Inflammatory macrophage treated with lipopolysaccharide for 4 hours (primary cell): ENCODE measurements at places on chromosomes 7 and 10.
A peak's percentile ranks its signal among the peaks of the same experiment; 100 is the strongest.

GRCh38 chr7:138835087-138835486 is 37.1 kb upstream of the ATP6V0A4 start:
- DNase-seq: no peak

DNA sequence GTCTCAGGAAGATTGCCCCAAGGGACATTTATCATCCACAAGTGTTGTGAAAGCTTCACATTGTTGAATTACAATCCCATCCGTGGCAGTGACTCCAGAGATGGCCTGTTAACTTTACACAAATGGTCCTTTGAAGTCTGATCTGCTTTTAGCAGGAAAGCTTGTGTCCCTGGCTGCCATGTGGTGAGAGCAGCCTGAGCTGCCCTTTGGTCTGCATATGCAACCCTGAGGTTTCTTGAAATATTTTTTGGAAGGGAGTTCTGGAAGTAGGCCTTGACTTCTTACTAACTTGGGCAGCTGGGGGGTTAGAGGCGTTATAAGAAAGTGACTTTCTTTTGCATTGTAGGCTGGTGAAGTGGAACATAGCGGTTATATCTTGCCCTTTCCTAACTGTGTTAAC is 41.3 kb upstream of the FAM180A start:
- no peak for DNase-seq

DNA sequence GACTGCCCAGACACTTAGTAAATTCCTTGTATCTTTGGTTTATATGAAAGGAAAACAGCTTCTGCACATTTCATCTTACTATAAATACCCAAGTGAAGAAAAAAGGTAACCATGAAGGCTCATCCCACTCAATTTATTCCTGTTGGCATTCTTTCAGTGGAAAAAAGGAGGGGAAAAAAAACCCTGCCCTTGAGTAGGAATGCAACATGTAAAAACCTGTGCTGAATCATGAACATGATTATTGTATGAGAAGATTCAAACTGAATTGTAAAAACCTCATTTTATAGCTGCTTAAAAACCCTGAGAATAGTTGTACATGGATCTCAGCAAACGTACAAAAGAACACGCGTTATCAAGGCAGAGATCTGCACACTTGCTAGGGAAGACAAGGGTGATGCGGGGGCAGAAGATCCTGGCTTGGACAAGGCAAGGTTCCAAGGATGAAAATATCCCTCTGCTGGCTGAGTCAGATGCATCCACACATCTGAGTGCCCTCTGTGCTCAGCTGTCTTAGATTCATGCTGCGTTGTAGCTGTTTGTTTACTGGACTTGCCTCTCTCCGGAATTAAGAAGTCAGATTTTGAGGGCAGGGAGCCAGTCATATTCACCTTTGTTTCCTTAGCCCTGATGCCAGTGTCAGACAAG is 658.2 kb downstream of the PARD3 start:
- no peak for DNase-seq

DNA sequence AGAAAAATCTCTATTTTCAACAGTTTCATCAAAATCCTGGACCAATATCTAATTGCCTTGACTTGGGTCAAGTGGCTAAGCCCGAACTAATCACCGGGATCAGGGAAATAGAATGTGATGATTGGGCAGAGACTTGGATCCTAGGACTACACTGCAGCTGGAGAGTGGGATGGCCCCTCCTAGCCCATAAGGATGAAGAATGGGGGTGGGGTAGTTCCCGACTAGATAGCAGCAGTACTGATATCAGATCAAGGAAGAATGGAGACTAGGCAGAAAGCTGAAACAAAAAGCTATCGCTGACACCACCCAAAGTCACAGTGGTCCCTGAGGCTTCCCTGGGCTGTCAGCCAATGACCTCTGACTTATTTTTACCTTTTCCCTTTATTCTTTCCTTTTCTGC is 160.4 kb upstream of the PHYHIPL start:
- DNase-seq: no peak

DNA sequence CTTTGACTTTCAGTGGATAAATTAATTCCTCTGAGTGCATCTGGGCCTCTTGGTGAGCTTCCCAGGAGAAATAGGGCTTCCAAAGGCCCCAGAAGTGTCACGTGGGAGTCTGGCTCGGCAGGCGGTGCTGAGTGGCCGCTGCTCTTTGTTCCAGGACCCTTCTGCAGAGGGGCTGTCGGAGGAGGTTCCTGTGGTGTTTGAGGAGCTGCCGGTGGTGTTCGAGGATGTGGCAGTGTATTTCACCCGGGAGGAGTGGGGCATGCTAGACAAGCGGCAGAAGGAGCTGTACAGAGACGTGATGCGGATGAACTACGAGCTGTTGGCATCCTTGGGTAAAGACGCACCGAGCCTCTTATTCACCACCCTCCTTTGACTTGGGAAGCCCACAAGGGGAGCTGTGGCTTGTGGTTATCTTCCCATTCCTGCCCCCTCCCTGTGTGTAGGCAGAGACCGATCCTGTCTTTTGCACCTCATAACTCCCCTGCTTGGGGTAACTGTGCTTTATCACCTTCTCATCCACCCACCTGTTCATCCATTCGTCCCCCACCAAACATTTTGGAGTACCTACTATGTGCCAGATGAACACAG is 11.9 kb downstream of the ZNF862 start:
- DNase-seq: no peak

DNA sequence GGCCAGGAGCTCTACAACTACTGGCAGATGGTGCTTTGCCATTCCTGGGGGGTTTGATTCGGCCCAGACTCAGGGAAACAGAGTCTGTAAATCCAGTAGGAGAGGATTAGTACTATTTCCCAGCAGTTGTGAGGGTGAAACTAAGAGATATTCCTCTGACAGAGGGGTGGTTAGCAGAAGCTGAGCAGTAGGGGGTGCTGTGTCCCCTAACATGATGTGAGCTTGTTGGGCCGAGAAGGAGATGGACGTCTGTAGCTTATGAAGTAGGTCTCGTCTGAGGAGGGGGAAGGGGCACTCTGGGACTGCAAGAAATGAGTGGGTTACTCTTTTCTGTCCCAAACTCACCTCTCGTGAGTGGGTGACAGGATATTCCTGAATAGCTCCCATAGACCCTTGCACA is 179.2 kb upstream of the MBL2 start:
- peak; percentile 54 for DNase-seq

GRCh38 chr7:142925413-142925812 is 8.1 kb downstream of the TRPV5 start:
- DNase-seq: no peak

DNA sequence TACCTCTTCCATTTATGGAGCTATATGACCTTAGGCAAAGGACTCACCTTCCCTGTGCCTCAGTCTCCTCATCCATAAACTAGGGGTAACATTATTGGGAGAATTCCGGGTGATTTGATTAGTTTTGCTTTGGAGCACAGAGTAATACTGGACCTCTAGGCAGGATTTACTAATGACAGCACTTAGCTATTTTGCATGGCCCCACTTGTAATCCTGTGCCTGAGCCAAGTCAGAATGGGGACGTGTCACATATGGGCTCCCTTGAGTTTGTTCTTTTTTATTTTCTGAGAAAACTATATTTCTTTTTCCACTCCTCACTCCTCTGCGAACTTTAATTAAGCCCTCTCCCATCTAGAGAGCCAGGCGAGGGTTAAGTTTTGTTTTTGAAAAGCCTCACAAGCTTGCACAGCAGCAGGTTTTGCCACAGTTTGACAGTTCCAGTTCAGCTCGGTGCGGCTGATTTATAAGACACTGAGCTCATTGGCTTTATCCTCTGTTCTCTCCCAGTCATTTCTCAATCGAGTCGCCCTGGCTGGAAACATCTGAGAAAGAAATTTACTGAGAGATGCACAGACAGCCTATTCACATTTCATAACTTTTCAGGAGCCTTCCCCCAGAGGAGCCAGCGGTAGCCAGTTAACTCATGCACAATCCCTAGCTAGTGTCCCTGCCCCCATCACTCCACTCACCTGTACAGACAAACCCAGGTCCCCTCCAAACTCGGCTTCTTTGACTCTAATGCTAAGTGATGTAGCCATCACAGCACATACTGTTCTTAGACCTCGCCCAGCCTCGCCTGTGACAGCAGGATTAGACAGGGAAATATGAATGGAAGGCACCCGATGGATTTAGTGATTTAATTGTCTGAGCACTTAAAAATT is 441.9 kb upstream of the NPVF start:
- DNase-seq: no peak

DNA sequence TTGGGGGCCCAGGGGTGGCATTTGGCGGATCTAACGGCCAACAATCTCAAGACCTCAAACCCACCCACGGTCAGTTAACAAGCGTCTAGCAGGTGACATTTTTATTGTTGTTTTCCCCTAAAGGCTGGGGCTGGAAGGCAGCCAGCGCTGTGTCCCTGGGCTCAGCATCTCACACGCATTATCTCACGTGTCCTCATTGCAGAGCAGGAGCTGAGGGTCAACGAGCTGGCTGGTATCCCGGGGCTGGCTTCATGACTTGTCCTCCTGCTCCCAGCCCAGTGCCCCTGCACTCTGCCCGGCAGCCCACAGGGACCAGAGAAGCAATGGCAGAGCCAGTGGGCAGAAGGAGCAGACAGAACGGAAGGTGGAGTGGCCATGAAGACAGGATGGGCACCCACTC is 54.4 kb upstream of the TMEM273 start:
- DNase-seq: no peak
